ENCODE measurements at places on chromosomes 11 and 22.

- no peak for DNase-seq
- no peaks in the 10 kb centered on the region for H3K4me1 ChIP-seq
- H3K27ac ChIP-seq: no peak overlapping the region
- no peaks in the 10 kb centered on the region for H3K27me3 ChIP-seq
- no peak overlapping the region for H3K4me3 ChIP-seq
Observed at GRCh38 chr11:26027887-26028286, 304.0 kb upstream of the ANO3 start.

- H3K27ac ChIP-seq: no peak overlapping the region
- no peaks in the 10 kb centered on the region for H3K36me3 ChIP-seq
- no peaks in the 10 kb centered on the region for H3K27me3 ChIP-seq
- H3K4me1 ChIP-seq: no peaks in the 10 kb centered on the region
- DNase-seq: peak; percentile 22
- H3K4me3 ChIP-seq: no peak overlapping the region
Observed at GRCh38 chr11:125370561-125371389, 125.3 kb downstream of the FEZ1 start.

DNA sequence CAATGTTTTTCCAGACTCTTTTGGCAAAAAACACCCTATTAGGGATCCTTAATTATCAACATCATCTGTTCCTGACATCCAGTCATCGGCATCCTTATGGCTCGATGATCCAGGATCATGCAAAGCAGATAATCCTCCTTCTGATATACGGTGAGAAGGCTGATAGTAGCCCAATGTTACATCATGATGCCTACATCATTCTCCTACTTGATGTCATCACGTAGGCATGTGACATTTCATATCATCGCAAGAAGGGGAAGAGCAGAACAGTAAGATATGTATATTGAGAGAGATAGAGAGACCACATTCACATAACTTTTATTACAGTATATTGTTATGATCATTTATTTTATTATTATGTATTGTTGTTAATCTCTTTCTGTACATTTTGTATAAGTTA lies 168.6 kb downstream of the ADAMTS15 start:
- no peaks in the 10 kb centered on the region for H3K4me1 ChIP-seq
- no peaks in the 10 kb centered on the region for H3K36me3 ChIP-seq
- no peak for DNase-seq
- H3K27ac ChIP-seq: no peak overlapping the region
- H3K4me3 ChIP-seq: no peak overlapping the region

DNA sequence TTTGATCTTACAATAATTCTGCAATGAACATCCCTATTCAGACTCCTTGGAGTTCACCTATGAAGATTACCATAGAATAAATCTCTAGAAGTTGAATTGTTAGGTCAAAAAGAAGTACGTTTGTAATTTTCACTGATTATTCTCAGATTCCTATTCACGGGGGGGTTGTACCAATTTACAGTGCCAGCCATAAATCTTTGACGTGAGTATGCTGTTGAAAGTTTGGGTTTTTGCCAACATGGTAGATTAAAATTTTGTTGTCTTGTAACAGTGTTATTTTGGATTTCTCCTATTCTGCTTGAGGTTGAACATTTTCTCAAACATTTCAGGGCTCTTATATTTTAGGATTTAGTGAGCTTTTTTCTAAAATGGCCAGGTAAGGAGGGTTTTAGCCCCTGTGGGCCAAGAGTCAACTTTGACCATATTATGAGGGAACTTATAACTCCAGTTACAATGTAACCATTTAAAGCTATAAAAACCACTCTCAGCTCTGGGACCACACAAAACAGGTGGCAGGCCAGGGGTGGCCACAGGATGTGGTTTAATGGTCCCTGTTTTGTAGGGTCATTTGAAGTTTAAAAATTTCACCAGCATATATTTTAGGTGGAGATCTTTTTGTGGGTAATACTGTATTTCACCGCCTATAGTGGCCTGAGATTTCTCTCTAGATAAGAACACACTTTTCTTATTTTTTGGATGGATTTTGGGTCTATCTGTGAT lies 25.8 kb downstream of the GGTLC2 start:
- H3K4me3 ChIP-seq: no peak overlapping the region
- no peaks in the 10 kb centered on the region for H3K4me1 ChIP-seq
- H3K36me3 ChIP-seq: no peaks in the 10 kb centered on the region
- no peak for DNase-seq
- H3K27ac ChIP-seq: no peak overlapping the region

- H3K36me3 ChIP-seq: no peaks in the 10 kb centered on the region
- no peak within 1 kb of the TSS for H3K4me3 ChIP-seq
- H3K27ac ChIP-seq: no peak within 1 kb of the TSS
- no peaks in the 10 kb centered on the region for H3K27me3 ChIP-seq
Observed at GRCh38 chr22:32158712-32159533, at the start of gene C22orf42. Gene C22orf42 (minus strand): TSS chr22:32159303. CDS start chr22:32159215, 88 bp downstream.

DNA sequence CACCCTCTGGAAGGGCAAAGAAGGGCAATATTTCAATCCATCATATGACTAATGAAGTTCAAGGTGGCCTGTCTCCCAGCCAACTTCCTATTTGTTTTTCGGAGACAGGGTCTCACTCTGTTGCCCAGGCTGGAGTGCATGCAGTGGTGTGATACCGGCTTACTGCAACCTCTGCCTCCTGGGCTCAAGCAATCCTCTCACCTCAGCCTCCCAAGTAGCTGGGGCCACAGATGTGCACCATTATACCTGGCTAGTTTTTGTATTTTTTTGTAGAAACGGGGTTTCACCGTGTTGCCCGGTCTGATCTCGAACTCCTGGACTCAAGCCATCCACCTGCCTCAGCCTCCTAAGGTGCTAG lies 13.4 kb downstream of the ABTB2 start:
- no peak overlapping the region for H3K4me3 ChIP-seq
- H3K27ac ChIP-seq: peak overlapping the region; percentile 93
- no peaks in the 10 kb centered on the region for H3K36me3 ChIP-seq

GRCh38 chr11:85040166-85040565 lies 587.0 kb downstream of the DLG2 start:
- H3K4me1 ChIP-seq: no peaks in the 10 kb centered on the region
- H3K36me3 ChIP-seq: no peaks in the 10 kb centered on the region
- H3K27me3 ChIP-seq: no peaks in the 10 kb centered on the region

GRCh38 chr11:10492084-10492483 lies 37.0 kb downstream of the AMPD3 start:
- DNase-seq: no peak
- H3K27me3 ChIP-seq: no peaks in the 10 kb centered on the region
- H3K4me1 ChIP-seq: no peaks in the 10 kb centered on the region
- no peak overlapping the region for H3K4me3 ChIP-seq

GRCh38 chr22:45918459-45919370 lies 58.2 kb downstream of the WNT7B start:
- no peaks in the 10 kb centered on the region for H3K4me1 ChIP-seq
- no peak overlapping the region for H3K4me3 ChIP-seq
- H3K27me3 ChIP-seq: no peaks in the 10 kb centered on the region
- no peaks in the 10 kb centered on the region for H3K36me3 ChIP-seq
- no peak overlapping the region for H3K27ac ChIP-seq

- no peaks in the 10 kb centered on the region for H3K36me3 ChIP-seq
- H3K4me1 ChIP-seq: peaks cover 10% of the 10 kb centered on the region
Observed at GRCh38 chr11:13291800-13292199, 14.2 kb downstream of the BMAL1 start.

DNA sequence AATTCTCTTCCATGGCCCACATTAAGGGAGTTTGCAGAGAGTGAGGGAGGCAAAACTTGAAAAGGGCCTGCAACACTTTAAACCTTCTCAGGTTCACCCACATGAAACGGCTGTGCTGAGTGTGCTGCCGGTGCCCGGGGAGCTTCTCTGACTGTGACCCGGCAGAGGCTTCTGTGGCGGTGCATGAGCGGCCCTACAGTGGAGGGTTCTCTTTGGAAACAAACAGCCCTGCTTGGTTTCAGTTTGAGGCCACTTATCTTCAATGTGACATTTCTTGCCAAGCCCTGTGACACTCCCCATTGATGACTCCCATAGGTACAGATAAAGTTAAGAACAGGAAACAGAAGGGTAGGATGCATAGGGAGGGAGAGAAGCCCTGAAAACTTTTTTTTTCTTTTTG lies 31.8 kb downstream of the FAM118A start:
- H3K4me1 ChIP-seq: no peaks in the 10 kb centered on the region
- H3K36me3 ChIP-seq: peaks cover 3% of the 10 kb centered on the region
- H3K4me3 ChIP-seq: no peak overlapping the region
- H3K27ac ChIP-seq: no peak overlapping the region
- no peak for DNase-seq

GRCh38 chr22:39179401-39179827 lies 26.9 kb upstream of the CBX7 start:
- H3K4me1 ChIP-seq: no peaks in the 10 kb centered on the region
- no peak for DNase-seq
- no peaks in the 10 kb centered on the region for H3K27me3 ChIP-seq

DNA sequence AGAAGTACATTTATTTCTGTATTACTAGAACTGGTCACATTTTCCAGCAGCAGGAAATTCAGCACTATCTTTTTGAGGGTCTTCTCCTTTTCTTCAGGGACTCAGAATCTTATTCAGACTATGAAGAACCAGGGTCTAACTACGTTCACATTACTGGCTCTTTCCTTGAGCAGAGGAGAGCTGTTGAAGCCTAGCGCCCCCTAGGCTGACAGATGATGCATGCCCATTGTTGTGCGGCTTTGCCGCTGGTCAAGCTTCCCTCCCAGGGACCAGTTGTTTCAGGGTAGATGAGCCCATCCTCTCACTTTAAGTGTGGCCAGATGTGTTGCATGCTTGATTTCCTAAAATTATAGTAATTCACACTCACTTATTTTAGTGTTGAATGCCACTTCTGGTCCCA lies 168.2 kb upstream of the PDGFD start:
- no peak overlapping the region for H3K4me3 ChIP-seq
- no peak for DNase-seq
- no peaks in the 10 kb centered on the region for H3K27me3 ChIP-seq
- no peaks in the 10 kb centered on the region for H3K4me1 ChIP-seq

DNA sequence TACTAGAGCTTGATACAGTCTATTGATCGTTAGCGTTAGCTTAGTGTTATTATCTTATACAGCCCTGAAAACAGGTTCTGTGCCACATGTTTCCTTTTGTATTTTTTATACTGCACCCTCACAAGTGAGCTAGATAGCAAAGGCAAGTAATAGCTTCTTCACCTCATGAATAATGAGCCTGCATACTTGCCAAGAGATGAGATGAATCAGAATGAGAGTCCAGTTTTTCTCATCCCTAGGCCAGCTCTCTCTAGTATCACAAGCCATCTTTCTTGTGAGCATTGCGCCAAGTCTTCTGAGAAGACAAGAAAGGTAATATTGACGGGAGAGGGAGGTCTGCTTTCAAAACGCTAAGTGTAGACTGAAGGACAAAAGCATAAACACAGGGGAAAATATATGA lies 8.7 kb upstream of the CARD18 start:
- H3K36me3 ChIP-seq: no peaks in the 10 kb centered on the region
- H3K27ac ChIP-seq: no peak overlapping the region
- H3K27me3 ChIP-seq: no peaks in the 10 kb centered on the region
- H3K4me1 ChIP-seq: no peaks in the 10 kb centered on the region

GRCh38 chr22:23775779-23776375 lies 3.2 kb downstream of the MMP11 start:
- no peaks in the 10 kb centered on the region for H3K27me3 ChIP-seq
- no peak for DNase-seq
- H3K36me3 ChIP-seq: no peaks in the 10 kb centered on the region
- H3K27ac ChIP-seq: no peak overlapping the region

DNA sequence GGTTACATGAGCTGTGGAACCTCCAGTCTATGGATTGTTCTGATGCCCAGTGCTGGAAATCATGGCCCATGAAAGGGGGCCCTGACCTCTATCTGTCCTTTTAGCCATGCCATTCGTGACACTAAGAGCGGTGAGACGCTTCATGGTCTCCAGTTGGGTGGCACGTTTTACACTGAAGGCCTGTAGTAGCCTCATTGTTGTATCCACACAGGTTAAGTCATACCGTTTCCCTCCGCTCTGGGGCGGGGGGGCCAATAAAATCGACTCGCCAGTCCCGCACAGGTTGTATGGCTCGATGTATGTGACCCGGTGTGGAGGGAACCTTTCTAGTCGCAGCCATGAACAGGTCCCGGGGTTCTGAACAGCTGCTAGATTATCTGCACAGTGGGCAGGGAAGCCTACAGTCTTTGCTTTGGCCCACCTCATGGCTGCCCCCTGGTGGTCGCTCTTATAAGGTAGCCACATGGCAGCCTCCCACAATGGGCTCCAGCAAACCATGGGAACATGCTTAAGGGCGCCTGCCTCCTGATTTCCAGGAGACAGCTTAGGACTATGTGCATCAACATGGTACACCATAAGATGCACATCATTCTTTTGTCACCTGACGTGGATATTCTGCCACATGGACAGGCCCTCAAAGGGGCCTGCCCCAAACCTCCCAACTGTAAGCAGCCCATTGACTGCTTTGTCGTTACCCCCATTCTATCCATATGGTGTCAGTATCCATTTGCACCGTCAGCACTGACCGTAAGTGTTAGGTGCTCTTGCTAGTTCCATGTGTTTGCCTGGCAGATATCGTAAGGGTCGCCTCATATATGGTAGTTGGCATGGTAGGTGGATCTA lies 19.7 kb upstream of the APOL3 start:
- H3K36me3 ChIP-seq: no peaks in the 10 kb centered on the region
- H3K27me3 ChIP-seq: no peaks in the 10 kb centered on the region
- H3K4me3 ChIP-seq: no peak overlapping the region
- peak; percentile 90 for DNase-seq

DNA sequence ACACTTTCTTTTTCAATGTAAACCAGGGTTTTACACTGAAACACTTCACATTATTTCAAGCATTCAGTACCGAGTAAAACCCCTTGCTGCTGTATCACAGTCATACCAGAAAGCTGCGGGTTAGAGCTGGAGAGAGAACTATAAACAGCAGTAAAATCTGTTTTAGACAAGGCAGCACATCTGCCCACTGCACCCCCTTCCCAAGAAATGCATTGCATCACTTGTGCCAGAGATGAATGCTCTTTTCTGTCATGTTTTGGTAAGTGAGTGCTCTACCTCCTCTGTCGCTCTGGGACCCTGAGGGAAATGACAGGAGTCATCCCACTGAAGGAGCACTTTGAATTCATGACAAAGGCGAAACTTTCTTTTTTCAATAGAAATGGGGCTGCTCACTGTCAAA lies 107.2 kb downstream of the MAML2 start:
- H3K27ac ChIP-seq: peak overlapping the region; percentile 67
- no peak for DNase-seq
- peaks cover 4% of the 10 kb centered on the region for H3K4me1 ChIP-seq
- no peak overlapping the region for H3K4me3 ChIP-seq

DNA sequence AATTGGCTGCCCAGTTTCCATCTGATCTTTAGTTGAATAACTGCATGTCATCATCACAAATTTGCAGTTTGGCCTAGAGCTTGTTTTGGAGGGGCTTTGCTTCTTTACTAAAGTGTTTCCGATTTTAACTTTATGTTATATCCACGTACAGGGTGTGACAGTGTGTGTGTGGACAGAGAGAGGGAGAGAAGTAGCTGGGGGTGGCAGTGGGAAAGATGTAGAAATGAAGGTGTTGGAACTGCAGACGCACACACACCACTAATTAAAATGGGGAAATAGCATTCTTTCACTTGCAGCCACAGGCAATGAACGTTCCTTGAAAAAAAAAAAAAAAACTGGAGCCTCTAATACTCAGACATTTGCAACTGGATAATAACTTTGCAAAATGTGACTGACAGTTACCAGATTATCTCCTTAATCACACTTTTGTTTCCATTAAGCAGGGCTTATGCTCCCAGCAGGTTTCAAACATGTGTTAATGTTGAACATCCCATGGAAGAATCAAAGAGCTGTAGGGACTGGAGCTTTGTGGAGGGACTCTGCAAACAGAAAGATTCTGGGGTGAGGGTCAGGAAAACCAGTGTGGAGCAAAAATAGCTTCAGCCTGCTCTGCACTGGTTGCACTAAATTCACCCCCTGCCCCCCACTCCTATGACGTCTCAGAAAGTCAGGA lies 238.1 kb upstream of the TENM4 start:
- H3K4me1 ChIP-seq: no peaks in the 10 kb centered on the region
- no peak overlapping the region for H3K27ac ChIP-seq
- DNase-seq: no peak
- no peaks in the 10 kb centered on the region for H3K36me3 ChIP-seq
- peaks cover 1% of the 10 kb centered on the region for H3K27me3 ChIP-seq
- no peak overlapping the region for H3K4me3 ChIP-seq
